Uterus (tissue), 4 donors: ENCODE measurements at places on chromosomes 5 and 9. TPM values are rescaled to one million over a fixed set of nuclear protein-coding genes. Genes with fewer than 3 reads are reported as not detected.
A peak's percentile ranks its signal among the peaks of the same experiment; 100 is the strongest.

DNA sequence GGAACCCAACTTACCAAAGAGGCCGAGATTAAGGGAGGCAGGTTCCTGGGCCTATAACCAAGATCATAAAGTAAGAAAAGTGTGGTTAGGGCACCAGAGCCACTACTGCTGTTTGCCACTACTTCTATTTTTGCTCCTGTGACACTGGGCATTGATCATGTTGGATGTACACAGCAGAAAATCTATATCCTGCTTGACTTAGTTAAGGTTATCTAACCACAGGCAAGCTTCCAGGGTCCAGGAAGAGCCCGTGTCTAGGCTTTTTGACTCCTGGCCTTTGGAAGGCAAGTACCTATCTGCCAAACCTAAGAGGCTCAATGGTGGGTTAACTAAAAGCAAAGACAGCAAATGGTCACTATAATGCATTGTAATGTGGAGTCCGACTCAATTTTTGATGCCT is 497.5 kb upstream of the DMAC1 start:
- no peak for DNase-seq

DNA sequence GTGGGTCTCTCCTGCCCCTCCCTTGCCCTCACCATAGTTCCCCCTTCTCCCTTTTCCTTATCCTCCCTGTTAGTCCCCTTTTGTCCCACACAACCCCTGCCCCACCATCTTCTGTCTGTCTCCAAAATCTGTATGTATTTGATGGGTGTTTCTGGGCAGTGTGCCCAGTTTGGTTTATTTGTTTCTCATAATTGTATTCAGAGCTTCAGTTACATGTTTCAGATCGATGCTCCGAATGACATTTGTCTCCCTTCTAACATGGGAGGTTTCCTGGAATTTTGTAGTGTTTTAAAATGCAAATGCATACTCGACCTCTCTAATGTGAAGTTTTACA is 22.2 kb downstream of the FBXL7 start:
- no peak for DNase-seq

GRCh38 chr5:2183154-2184025 is 300.7 kb upstream of the IRX4 start:
- DNase-seq, result no peak

GRCh38 chr5:13831351-13831750 is 113.1 kb downstream of the DNAH5 start:
- DNase-seq, result no peak

DNA sequence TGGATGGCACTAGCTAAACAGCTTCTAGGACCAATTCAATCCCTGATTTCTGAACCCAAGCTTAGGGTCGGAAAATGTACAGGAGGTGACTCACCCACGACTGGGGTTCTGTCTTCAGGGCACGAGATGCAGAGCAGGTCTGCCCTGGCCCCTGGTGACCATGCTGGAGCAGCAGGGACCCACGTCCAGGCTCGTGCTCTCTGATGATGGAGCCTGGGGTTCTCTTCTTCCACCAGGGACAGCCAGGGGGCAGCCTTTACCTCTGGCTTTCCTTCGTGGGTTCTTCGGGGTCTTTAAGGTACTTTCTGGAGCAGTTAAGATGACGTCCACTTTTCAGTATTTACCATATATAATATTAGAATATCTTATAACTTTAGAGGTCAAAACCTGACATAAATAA is 2.1 kb downstream of the CFAP77 start:
- DNase-seq, result no peak

DNA sequence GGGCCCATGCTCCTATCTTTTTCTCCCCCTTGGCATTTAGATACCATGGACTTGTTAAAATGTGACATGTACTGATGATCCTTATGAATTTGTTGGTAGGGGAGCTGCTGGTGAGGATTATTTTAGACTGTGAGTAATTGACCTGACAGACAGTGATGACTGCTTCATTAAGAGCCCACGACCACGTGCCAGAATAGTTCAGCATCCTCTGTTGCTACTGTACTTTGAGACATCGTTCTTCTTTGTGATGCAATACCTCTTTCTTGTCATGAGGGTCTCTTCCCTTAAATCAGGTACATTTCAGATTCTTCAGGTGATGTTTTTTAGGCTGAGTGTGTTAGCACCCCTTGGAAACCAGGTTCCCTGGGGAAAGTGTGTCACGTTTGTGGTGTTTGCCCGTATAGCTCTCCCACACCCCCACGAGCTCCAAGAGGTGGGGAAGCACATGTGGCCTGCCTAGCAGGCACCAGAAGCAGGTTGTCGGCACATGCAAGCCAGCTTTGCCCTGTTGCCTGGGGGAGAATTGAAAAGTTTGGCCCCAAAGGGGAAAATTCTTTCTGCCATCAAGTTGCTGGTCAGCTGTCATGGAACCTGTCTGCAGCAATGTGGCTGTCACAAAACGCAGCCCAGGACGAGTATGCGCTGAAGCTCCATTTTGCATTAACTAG is 25.1 kb downstream of the QRFP start:
- DNase-seq, result no peak

GRCh38 chr5:133325864-133326263 is 274.1 kb downstream of the HSPA4 start:
- DNase-seq, result no peak

DNA sequence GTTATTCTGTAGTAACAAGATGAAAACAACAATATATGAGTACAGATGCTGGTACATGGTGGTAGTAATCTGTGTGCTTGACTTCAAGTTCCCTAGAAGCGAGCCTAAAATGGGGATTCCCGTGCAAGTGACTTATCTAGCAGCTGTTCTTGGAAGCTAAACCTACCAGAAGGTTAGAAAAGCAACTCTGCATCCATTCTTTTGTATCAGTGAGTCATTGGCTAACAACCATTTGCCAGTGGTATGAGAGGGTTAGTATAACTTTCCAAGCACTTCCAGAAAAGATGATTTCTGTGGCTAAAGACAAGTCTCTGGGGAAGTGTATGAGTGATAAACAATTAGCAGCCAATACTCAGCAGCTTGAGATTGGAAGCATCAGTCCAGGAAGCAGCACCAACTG is 787.7 kb upstream of the CDH6 start:
- no peak for DNase-seq

- DNase-seq, result no peak
Measured at GRCh38 chr5:141716009-141716408, 34.0 kb upstream of the ARAP3 start.

DNA sequence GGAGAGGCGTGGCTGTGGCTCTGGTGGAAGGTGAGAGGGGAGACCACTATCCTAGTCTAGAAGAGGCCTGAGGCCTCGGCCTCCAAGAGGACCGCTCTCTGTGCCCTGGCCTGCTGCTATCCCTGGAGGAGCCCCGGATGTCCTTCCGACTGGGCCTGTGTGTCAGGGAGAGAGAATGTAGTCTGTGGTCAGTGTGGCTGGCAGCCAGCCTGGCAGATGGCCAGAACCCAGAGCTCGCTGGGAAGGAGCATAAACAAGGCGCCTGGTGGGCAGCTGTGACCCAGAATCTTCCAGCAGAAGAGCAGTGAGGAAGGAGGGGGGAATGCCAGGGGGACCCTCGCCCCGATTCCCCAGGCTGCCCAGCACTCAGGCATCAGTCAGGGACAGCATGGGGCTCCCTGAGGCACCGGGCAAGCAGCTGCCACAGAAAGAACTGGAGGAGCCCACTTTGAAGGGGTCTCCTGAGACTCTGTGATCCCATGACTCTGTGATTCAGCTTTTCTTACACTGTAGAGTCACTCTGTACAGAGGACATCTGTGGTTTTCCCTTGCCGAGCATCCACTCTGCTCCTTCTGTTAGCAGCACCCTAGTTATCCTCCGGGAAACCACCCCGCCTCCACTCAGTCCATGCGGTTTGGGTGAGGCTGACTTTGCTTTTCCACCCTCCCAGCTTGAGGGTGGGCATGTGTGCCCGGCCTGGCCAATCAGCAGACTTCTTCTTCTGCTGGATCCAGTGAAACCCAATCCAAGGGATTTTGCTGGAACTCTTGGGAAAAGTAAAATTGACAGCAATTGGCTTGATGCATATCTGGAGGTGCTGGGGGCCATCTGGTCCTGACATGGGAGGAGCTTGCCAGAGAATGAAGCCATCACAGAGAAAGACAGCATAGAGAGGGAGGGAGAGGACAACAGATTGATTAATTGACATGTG is 46.2 kb upstream of the PWWP2A start:
- peak; percentile 91 for DNase-seq

The SNX24 gene
- 9.7 TPM for total RNA-seq

The NNT gene
- 34.1 TPM for total RNA-seq

The FBLL1 gene
- total RNA-seq, result not detected

The BAAT gene
- total RNA-seq, result not detected
